ENCODE measurements at places on chromosomes 7 and 10.

DNA sequence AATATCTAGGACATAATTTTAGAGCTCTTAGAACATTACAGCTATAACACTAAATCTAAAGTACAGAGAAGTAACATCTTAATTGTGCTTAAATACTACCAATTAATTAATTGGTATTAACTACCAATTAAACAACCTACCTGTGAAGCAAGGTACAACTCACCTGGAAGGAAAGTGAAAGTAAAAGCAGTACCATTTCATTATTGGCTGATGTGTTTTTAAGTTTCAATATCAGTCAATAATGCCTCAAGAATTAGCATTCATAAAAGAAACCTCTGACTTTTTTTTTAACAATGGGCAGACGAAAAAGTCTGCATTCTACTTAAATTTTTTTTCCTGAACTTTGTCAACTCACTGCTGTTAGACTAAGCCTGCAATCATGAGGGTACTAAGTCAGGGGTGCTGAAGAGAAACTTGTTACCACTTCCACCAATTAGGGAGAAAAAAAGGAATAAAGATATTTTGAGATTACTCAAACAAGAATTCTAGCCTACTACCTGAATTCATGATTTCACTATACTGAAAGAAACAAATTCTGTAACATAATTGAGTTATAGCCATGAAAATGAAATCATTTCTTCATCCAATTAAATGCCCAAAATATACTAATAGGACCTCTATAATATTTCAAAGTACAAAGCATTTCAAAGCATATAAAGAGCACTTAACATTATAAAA, 19.9 kb downstream of the UPF2 start:
- no peaks in the 10 kb centered on the region for H3K27me3 ChIP-seq
- H3K4me3 ChIP-seq = no peak overlapping the region
- H3K27ac ChIP-seq = no peak overlapping the region
- DNase-seq = no peak

GRCh38 chr10:130655313-130656186, 519.4 kb downstream of the GLRX3 start:
- no peak for DNase-seq
- no peak overlapping the region for H3K27ac ChIP-seq
- no peaks in the 10 kb centered on the region for H3K36me3 ChIP-seq
- H3K4me3 ChIP-seq = no peak overlapping the region
- no peaks in the 10 kb centered on the region for H3K4me1 ChIP-seq

- no peak overlapping the region for H3K4me3 ChIP-seq
- peaks cover 20% of the 10 kb centered on the region for H3K36me3 ChIP-seq
- H3K27ac ChIP-seq = no peak overlapping the region
- H3K27me3 ChIP-seq = no peaks in the 10 kb centered on the region
Observed at GRCh38 chr10:128080641-128081040, 45.6 kb downstream of the MKI67 start.

DNA sequence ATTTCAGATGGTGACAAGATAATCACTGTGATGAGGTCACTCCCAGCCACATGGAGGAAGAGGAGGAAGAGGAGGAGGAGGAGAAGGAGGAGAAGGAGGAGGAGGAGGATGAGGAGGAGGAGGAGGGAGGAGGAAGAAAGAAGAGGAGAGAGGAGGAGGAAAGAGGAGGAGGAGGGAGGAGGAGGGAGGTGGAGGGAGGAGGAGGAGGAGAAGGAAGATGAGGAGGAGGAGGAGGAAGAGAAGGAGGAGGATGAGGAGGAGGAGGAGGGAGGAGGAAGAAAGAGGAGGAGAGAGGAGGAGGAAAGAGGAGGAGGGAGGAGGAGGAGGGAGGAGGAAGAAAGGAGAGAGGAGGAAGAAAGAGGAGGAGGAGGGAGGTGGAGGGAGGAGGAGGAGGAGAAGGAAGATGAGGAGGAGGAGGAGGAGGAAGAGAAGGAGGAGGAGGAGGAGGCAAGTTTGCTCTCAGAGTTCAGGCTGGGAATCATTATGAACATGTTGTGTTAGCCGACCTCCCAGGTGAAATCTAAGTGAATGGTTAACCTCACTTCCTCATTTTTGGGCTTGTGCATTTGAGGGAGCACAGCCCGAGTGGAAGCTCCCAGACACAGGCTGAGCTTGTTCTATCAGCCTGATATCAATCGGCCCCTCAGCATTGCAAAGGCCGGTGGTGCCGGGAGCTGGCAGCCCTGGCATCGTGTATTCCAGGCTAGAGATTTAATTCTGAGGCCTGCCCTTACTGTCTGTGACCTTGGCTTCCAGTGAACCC, 236.2 kb upstream of the PITRM1 start:
- no peak overlapping the region for H3K27ac ChIP-seq
- peaks cover 6% of the 10 kb centered on the region for H3K27me3 ChIP-seq
- no peak for DNase-seq
- H3K36me3 ChIP-seq = no peaks in the 10 kb centered on the region

DNA sequence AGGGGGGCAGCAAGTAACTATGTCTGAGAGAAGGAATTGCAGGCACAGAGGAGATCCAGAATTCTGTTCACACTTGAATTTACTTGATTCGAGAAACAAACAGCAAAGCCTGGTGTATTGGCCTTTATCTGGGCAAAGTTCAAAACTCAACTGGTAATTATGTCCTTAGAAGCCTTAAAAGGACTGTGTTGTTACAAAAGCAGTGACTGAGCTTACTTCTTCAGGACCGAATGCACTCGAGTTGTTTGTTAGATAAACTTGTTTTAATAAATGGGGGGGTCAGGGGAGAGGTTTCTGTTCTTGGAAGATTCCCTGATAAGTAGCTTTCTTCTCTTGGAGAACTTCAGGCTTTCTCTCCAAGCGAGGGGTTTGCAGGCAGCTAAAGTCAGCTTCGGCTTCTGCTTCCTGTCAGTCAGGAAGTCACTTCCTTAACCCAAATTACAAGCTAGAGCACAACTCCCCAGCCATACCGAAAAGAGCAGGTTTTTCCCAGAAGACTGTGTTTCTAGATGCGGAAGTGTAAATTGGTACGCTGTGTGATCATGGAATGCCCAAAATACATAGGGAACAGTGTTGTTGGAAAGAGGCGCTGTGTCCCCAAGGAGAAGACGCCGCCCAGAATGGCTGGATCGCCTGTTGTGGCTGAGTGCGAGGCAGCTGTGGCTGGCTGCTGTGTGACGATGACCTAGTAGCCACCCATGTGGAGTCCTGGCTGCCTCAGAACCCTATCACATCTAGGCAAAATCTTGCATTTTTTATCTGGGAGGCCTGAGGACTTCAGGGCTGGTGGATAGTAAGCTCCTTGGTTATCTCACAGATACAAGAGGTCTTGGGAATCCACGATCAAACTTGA, 110.4 kb downstream of the TCF7L2 start:
- no peaks in the 10 kb centered on the region for H3K36me3 ChIP-seq
- no peaks in the 10 kb centered on the region for H3K27me3 ChIP-seq
- H3K4me1 ChIP-seq = no peaks in the 10 kb centered on the region
- no peak overlapping the region for H3K4me3 ChIP-seq
- H3K27ac ChIP-seq = no peak overlapping the region
- no peak for DNase-seq

DNA sequence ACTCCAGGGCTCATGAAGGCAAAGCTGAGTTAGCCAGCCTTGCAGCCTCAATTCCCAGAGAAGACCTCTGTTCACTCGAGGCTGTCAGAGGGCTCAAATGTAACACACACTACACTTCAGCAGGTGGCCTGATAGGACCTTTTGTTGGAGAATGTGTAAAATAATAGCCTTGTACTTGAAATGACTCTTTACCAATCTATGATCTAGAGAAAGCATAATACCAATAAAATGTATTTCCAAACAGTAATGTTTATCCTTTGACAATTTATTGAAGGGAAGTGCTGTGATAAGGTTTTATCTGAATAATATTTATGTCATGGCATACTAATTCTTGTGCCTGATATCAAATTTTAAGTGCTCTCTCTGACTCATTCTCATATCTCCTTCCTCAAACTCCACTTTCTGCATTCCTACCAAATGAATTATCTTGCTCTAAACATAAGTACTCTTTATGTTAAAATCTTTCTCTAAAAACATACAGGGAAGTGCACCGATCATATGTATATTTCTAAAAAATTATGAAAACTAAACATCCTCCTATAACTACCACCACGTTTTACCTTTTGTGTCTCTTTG, 20.9 kb downstream of the CYP3A7 start:
- H3K27me3 ChIP-seq = no peaks in the 10 kb centered on the region
- DNase-seq = no peak
- H3K27ac ChIP-seq = no peak overlapping the region
- H3K4me1 ChIP-seq = peaks cover 2% of the 10 kb centered on the region

GRCh38 chr10:72756674-72757385, 64.9 kb downstream of the MCU start:
- no peak overlapping the region for H3K4me3 ChIP-seq
- DNase-seq = no peak
- no peaks in the 10 kb centered on the region for H3K36me3 ChIP-seq
- no peaks in the 10 kb centered on the region for H3K27me3 ChIP-seq
- H3K4me1 ChIP-seq = peaks cover 10% of the 10 kb centered on the region

GRCh38 chr10:13915710-13916109, 328.9 kb downstream of the PRPF18 start:
- H3K36me3 ChIP-seq = no peaks in the 10 kb centered on the region
- no peak for DNase-seq
- H3K27me3 ChIP-seq = no peaks in the 10 kb centered on the region
- H3K4me1 ChIP-seq = no peaks in the 10 kb centered on the region

GRCh38 chr10:14023673-14024328, 306.9 kb downstream of the FRMD4A start:
- H3K27me3 ChIP-seq = peaks cover 20% of the 10 kb centered on the region
- no peak overlapping the region for H3K27ac ChIP-seq
- H3K36me3 ChIP-seq = no peaks in the 10 kb centered on the region
- peaks cover 17% of the 10 kb centered on the region for H3K4me1 ChIP-seq

DNA sequence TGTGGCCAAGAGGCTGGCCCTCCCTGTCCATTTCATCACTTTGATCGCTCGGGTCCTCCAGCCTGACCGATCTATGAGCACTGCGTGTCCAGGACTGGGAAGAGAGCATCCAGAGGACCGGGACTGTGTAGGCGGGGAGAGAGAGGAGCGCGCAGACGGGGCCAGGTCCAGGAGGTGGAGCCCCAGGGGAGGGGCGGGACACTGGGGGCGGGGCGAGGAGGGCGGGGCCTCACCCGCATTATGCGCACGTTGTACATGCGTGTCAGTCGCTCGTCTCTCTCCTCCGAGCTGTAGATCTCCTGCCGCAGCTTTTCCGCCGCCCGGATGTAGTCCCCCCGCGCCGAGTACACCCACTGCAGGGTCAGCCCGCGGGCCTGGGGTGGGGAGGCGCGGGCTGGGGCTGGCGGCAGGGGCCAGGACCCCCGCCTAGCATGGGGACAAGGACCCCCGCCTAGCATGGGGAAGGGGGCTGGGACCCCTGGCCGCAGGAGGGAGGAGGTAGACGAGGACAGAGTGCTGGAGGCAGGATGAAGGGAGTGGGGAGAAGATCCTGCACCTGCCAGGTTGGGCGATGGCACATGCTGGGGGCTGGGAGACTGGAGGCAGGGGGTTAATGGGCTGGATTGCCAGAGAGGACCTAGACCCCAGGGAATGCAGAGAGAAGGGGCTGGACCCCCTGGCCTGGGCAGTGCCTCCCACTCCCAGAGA, 14.3 kb downstream of the MOSPD3 start:
- peak overlapping the region; percentile 81 for H3K27ac ChIP-seq
- DNase-seq = peak; percentile 88
- peaks cover 15% of the 10 kb centered on the region for H3K4me1 ChIP-seq
- peaks cover 3% of the 10 kb centered on the region for H3K36me3 ChIP-seq
- H3K27me3 ChIP-seq = no peaks in the 10 kb centered on the region
- peak overlapping the region; percentile 79 for H3K4me3 ChIP-seq

GRCh38 chr7:44327981-44328380, 2.6 kb upstream of the CAMK2B start:
- no peaks in the 10 kb centered on the region for H3K36me3 ChIP-seq
- no peak overlapping the region for H3K27ac ChIP-seq
- H3K4me1 ChIP-seq = peaks cover 7% of the 10 kb centered on the region
- DNase-seq = no peak

DNA sequence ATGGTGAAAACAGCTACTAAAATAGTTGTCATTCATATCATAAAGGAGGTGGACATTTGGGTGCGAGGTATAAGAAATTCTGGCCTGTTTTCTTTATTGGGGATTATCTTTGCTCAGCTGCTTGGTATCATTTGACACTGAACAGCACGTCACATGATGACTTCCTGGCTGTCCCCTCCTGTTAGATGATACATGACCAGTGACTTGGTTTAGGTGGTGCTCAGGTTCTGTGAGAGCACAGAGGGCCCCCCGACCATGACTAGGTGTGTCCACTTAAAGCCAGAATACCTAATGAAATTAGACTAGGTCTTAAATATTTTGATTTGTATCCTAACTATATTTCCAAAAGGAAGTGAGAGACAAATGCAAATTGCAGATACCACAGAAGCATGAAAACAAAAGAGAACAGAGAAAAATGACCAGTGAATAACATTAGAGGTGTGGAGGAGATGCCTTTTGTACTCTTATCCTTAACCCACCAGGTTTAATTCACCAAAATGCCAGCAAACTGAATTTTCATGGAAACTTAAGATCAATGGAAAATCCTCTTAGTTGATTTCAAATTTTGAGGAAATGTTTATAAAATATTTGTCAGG, 50.6 kb upstream of the GJD4 start:
- DNase-seq = no peak
- H3K4me1 ChIP-seq = no peaks in the 10 kb centered on the region
- H3K36me3 ChIP-seq = peaks cover 9% of the 10 kb centered on the region

- H3K36me3 ChIP-seq = no peaks in the 10 kb centered on the region
- no peaks in the 10 kb centered on the region for H3K4me1 ChIP-seq
- no peak for DNase-seq
- no peaks in the 10 kb centered on the region for H3K27me3 ChIP-seq
- no peak overlapping the region for H3K27ac ChIP-seq
- no peak overlapping the region for H3K4me3 ChIP-seq
Observed at GRCh38 chr7:14228341-14228740, 238.9 kb upstream of the ETV1 start.

DNA sequence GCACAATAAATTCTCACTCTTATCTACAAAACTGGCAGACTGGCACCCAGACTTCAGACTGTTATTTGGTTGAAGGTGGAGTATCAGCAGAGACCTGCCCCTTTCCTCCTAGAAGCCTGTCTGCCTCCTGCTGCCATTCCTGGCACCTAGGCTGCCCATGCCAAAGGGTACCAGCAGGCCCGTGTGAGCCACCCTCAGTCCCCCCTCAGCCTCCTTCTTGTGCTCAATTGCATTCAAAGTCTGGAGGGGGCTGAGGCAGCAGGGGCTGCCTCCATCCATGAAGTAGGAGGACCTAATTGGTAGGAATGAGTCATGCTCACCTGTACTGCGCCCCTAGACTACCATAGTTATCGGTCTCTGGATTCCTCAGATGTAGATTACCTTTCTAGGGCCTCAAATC, 440.9 kb upstream of the GRM3 start:
- H3K27me3 ChIP-seq = no peaks in the 10 kb centered on the region
- no peaks in the 10 kb centered on the region for H3K4me1 ChIP-seq
- H3K4me3 ChIP-seq = no peak overlapping the region
- no peak overlapping the region for H3K27ac ChIP-seq

GRCh38 chr7:38257350-38257677, 16.1 kb downstream of the TARP start:
- H3K27ac ChIP-seq = no peak overlapping the region
- peaks cover 2% of the 10 kb centered on the region for H3K36me3 ChIP-seq
- no peak for DNase-seq

- no peak for DNase-seq
- no peaks in the 10 kb centered on the region for H3K4me1 ChIP-seq
- no peak overlapping the region for H3K27ac ChIP-seq
- H3K4me3 ChIP-seq = no peak overlapping the region
- no peaks in the 10 kb centered on the region for H3K27me3 ChIP-seq
Observed at GRCh38 chr7:36100226-36100625, 52.8 kb upstream of the EEPD1 start.

GRCh38 chr7:159088016-159088865, 56.4 kb downstream of the VIPR2 start:
- DNase-seq = no peak
- H3K4me3 ChIP-seq = no peak overlapping the region
- no peaks in the 10 kb centered on the region for H3K4me1 ChIP-seq
- no peaks in the 10 kb centered on the region for H3K27me3 ChIP-seq

GRCh38 chr10:16063350-16063749, 203.0 kb upstream of the MINDY3 start:
- no peak overlapping the region for H3K4me3 ChIP-seq
